ENCODE measurements at places on chromosomes 2 and 18.

- DNase-seq, result no peak
Observed at GRCh38 chr18:31064130-31064529, 21.6 kb upstream of the DSC3 start.

DNA sequence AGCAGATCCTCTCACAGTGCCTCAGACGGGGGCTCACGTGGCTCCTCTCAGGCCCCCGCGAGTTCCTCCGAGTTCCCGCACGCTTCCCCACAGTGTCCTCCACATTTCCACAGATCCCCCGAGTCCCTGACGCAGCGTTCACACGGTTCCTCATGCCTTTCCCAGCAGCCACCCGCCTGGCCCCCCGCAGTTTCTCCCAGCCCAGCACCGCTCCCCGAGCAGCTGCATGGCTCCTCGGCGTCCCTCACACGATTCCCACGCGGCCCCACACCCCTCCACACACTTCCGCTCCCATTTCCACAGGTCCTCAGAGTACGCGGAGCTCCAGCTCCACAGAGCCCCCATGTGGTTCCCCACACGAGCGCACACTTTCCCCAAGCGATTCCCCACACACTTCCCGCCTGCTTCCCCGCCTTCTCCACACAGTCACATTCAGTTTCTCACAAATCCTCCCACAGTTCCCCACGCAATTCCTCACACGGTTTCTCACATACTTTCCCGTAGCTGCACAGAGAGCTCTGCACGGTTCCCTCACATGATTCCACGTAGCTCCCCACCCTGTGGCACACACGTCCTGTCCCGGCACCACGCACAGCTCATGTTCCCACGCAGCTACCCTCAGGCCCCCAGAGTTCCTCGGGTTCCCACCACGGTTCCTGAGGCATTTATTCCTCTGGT, 39.9 kb downstream of the KIF1A start:
- DNase-seq, result no peak

DNA sequence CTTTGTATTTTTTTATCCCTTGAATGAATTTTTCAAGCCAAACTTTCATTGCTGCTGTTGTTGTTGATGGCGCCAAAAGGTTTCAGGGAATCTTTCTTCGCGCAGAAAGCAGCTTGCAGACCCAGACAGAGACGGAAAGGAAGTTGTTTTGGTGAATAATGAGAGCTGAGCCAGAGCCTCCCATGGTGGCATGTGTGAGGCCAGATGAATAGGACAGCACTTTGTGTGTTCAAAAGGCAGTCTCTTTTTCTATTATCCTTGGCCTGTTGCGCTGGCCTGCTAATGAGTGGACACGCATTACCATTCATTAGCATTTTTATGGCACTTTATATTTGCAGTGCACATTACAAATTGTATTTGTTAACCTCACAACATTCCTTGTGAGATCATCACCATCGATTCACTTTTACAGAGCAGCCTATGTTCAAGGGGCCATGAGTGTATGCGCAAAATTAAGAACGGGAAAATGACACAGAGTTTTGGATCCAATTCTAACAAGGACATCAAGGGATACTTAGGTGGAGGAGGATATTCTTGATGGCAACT, 754.7 kb downstream of the BCL11A start:
- DNase-seq, result no peak

- DNase-seq, result no peak
Observed at GRCh38 chr18:31996007-31996406, 22.6 kb upstream of the RNF125 start.
